Right renal pelvis (tissue), 4 donors: ENCODE measurements at places on chromosomes 13 and 19.

DNA sequence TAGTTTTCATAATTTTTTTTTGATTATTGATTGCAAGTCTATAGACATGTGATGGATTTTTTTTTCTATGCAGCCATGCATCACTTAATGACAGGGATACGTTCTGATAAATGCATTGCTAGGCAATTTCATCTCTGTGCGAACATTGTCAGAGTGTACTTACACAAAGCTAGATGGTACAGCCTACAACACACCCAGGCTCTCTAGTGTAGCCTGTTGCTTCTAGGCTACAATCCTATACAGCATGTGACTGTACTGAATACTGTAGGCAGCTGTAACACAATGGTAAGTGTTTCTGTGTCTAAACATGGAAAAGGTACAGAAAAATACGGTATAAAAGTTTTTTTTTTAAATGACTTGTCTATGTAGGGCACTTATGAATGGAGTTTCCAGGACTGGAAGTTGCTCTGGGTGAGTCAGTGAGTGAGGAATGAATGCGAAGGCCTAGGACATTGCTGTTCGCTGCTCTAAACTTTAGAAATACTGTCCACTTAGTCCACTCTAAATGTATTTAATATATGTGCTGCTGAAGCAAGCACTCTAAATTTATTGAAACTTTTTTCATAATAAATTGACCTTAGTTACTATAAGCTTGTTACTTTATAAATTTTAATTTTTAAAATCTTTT lies 20.3 kb downstream of the SPATA13 start:
- DNase-seq, result no peak

DNA sequence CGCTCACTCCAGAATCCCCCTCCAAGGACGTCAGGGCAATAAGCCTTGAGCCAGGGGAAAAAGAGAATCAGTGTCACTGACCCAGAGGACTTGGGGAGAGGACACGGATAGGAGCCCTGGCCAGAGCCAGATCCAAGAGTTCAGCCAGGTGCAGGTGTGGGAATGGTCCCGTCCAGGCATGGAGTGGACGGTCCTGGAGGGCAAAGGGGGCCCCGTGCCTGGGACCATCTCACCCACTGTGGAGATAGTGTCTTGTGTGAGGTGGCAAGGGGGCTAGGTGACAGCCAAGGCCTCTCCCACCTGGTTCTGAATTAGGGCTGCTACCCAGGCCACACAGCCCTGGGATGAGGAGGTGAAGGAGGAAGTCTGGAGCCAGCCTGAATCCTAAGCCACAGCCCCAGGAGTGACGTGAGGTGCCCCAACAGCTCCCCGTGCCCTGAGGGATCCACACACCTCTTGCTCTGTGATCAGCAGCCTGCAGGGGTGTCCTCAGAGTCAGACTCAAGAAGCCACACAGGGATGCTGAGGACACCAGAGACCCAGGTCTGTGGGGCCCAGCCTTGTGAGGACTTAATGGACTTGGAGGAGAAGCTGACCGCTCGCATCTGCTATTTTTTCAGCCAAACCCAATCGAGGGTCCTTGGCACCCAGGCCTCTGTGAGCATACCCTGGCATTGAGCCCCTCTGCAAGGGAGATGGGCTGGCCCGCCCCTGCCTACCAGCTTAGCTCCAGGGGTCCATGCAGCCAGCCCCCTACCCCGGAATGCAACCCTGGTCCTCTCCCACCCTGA lies 16.4 kb upstream of the ZNF14 start:
- no peak for DNase-seq

DNA sequence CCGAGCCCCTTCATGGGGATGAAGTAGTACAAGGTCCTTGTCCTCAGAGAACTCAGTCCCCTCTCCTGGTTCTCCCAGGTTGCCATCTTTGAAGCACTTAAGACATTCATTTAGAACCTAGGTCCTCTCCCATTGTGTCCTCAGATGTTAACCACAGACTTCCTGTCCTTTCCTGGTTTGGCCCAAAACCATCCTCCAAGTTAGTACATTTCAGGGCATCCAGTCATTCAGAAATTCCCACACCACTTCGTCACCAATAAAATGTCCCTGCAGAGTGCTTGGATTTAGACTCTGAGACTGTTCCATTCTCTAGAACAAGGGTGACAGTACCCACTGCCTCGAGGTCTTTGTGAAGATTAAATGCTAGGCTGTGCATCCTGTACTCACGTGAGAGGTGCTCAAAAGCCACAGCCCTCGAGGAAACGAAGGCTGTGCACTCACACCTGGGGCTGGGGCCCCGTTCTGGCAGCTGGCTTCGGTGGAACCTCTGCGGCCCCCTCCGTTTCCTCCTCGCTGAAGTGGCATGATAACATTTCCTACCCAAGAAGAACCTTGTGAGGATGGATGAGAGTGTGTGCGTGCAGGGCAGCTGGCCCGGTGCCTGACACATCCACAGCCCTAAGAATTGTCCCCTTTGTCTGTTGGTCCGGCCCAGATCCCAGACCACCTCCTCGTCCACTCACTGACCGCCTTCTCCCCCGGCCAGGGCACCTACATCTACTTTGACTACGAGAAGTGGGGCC lies 4.7 kb downstream of the LENG1 start:
- no peak for DNase-seq

- DNase-seq, result no peak
Measured at GRCh38 chr19:43229315-43229714, 23.9 kb upstream of the PSG4 start.

DNA sequence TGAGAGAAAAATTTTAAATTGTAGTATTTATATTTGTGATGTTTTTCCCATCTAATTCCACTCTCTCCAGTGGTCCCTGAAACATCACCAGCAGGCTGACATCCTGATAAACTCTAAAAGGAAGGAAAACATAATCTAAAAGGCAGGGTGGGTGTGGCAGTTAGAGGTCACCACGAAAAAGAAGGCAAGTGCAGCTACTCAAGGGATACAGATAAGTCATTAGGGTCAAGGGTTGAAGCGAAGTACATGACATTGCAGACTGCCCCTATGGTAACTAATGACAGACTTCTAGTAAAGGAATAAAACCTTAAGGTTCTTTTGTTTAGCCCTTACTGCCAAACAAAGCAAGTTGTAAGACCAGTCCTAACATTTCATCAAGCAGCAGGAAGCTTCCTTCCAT lies 6.0 kb upstream of the NEK3 start:
- DNase-seq, result no peak

- no peak for DNase-seq
Measured at GRCh38 chr13:44903574-44903985, 85.7 kb downstream of the NUFIP1 start.

DNA sequence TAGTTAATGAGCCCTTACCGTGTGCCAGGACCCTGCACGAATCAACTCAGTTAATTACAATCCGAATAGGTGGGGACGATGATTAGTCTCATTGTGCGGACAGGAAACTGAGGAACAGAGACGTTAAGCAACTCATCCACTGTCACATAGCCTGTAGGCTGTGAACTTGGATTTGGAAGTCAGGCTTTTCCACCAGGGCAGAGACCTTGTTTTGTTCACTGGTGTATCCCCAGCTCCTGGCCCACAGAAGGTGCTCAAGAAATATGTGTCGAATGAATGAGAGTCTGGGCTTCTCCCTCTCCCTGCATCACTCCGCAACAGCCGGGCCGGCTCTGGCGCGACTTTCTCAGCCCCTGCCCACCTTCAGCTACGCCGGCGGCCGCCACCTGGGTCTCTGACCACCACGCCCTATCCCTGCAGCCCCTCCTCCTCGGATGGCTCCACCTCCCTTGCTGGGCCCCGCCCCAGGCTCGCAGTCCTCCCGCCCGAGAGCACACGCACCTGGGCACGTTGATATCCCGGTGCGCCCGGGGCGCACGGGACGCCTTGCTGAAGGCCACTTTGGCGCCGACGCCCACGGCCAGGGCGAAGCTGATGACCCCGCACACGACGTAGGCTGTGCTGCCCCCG lies 1.3 kb downstream of the SHISA7 start:
- DNase-seq, result no peak

- DNase-seq, result no peak
Measured at GRCh38 chr13:28392428-28392827, 102.5 kb downstream of the FLT1 start.

DNA sequence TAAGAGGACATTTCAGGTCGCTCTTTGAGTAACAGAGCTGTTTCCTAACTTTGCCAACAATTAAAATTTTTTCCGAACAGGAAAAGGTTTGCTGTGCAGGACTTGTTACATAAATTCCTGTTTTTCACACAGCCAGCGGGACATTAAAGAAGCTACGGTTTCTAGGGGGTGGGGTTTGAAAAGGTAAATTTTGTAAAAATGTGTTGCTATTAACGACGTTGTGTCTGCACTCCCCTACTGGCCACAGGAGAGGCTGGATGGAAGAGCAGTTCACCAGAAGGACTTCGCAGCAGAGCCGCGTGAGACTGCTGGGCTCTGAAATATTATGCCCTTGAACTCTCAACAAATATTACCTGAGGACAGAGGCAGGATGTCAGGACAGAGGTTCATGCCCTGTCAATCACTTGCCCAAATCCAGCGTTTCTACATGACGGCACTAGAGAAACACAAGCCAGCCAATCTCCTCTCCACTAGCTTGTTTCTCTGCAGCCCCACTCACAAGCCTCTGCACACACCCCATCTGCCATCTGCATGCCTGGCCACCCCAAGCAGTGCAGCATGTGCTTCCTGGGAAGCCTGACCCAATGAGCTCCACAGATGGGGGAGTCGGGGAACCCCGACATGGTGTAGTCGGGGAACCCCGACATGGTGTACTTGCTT lies 102.0 kb downstream of the FOXO1 start:
- DNase-seq, result no peak

GRCh38 chr19:42762789-42763188 lies 2.7 kb downstream of the PSG8 start:
- no peak for DNase-seq

DNA sequence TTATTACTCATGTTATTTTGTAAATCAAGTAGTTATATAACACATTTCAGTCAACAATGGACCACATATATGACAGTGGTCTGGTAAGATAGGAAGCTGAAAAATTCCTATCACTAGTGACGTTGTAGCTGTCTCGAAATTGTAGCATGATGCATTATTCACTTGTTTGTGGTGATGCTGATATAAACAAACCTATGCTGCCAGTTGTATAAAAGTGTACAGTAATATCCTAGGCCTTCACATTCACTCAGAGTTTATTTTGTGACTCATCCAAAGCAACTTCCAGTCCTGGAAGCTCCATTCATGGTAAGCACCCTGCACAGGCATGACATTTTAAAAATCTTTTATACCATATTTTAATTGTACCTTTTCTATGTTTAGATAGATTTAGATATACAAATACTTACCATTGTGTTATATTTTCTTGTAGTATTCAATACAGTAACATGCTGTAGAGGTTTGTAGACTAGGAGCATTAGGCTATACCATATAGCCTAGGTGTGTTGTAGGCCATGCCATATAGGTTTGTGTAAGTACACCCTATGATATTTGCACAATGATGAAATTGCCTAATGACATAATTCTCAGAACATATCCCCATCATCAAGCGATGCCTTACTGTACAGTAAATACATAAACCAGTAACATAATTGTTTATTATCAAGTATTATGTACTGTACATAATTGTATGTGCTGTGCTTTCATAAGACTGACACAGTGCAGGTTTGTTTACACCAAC lies 49.3 kb downstream of the IFT88 start:
- no peak for DNase-seq

DNA sequence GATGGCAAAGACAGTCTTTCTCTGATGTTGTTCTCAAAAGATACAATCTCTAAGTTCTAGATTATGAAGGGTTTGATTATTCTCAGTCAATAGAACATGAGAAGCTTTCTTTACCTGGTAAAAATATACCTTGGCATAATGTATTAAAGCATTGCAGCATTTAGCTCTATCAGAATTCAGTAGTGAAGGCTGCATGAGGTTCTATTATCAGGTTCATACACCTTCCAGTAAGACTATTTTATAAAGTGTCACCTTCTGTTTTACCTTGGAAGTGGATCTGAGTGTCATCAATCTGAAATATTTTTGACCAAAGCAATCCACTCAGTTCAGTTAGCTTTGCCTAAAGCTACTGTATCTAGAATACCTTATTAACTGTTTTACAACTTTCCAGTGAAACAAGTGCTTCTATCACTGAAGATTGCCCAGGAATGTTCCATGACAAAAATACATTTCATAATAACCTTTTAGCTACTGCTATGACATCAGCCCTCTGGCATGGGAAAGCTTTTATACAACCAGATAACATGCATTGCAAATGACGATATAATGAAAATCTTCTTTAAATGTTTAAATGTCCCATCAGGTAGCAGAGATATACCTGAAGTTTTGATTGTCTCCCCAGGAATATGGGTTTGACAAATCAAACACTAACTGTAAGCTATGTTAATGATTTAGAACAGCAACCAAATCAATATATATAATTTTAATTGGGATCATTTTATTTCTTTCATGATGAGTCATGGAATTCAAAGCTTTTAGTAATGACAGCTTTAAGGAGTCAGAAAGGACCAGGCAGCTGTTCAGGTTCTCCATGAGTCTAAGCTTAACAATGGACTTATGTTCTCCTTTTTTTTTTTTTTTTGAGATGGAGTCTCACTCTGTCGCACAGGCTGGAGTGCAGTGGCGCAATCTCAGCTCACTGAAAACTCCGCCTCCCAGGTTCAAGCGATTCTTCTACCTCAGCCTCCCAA lies 72.2 kb downstream of the UFM1 start:
- no peak for DNase-seq
